ENCODE measurements at places on chromosomes 7 and 10.
A peak's percentile ranks its signal among the peaks of the same experiment; 100 is the strongest.

DNA sequence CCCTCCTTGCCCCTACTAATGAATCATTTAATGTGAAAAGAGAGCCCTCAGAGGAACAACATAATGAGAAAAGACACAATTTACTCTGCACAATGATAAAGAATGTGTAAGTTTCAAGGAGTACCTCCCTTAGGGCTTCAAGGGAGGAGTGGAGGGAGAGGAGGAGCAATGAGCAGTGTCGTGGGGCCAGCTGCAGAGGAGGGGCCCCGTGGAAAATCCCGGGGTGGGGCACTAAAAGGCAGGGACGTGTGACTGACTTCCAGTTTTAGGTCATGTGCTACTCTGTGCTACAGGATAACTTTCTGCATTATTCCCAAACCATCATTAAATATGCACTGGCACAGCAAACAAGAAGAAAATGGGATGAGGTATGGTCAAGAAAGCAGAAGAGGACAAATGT is 108.1 kb downstream of the ANLN start:
- DNase-seq, result no peak

GRCh38 chr7:151456782-151457181 is 16.8 kb upstream of the CRYGN start:
- DNase-seq, result no peak

GRCh38 chr10:23171232-23171876 is 20.8 kb upstream of the PTF1A start:
- DNase-seq, result no peak

GRCh38 chr10:42938351-42938750 is 138.5 kb upstream of the RET start:
- DNase-seq, result no peak

- no peak for DNase-seq
Measured at GRCh38 chr10:19811540-19811939, 4.7 kb upstream of the PLXDC2 start.

DNA sequence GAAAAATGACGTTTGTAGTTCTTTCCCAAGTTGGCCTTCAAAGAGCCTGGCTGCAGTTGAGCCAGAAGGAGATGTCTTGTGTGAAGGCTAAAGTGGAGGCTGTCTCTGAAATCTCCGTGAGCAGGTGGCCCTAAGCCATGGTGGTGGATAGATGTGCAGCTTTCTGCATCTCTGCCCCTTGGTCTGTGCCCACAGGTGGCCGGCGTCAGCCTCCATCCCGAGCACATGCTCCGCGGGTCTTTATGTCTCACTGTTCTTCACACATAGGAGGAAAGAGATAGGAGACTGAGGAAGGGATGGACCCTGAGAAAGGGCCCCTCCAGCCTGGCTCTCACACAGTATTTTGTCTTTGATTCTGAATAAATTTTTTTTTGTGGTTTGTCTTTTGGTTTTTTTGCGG is 30.3 kb upstream of the SLC26A4 start:
- no peak for DNase-seq

GRCh38 chr7:50145226-50145625 is 52.2 kb upstream of the ZPBP start:
- DNase-seq, result no peak

- no peak for DNase-seq
Measured at GRCh38 chr7:26441002-26441521, 149.4 kb downstream of the SNX10 start.

GRCh38 chr7:137266764-137267163 is 76.8 kb downstream of the PTN start:
- no peak for DNase-seq

DNA sequence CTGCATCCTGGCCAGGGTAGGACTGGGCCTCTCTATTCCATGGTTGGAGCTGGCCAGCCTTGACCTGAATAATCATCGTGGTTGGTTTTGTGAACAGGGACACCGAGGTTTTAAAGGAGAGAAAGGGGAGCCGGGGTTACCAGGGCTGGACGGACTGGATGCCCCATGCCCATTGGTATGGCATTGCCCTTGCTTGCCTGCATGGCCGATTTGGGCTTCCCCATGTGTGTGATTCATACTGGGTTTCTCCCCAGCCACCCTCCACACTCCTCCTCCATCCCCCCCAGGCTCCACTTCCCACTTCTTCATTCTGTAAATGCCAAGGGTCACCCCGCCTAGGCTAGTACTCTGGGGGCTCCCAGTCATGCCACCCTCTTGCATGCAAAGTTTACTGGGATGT is 98.8 kb upstream of the MACROH2A2 start:
- no peak for DNase-seq

DNA sequence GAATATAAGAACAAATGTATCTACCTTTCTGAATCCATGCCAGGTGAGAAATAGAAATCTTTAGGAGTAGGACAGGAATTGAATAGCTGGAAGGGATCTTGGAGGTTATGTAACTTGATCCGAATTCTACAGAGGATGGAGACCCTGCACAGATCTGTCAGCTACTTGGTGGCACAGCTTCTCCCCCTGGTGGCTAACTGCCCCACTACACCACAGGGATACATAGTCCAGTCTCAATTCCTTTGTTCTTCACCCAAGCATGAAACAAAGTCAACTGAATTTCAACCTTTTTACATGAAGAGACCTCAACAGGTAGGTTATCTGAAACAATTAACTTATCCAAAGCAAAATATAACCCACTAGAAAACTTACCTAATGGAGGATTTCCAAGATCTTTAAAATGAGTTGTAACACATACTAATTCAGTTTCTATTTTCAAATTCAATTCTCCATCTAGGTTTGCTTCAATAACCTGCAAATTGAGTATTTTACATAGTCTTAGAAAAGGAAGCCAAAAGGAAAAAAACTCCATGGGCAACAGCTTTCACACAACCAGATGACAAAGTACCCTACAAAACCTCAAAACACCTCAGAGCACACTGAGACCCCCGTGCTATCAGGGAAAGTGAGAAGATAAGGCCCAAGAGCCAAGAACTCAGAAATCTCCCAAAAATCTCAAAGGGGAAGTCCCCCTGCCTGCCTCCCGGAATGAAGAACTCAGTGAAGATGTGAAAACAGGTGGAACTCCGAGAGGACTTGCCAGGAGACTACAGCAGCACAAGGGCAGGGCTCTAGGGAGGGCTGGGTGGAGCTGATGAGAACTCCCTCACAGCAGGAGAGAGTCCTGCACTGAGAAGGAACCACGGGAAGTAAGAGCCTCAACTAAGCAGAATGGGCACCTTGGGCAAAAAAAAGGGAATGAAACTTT is 10.3 kb downstream of the HUS1 start:
- peak; percentile 74 for DNase-seq

DNA sequence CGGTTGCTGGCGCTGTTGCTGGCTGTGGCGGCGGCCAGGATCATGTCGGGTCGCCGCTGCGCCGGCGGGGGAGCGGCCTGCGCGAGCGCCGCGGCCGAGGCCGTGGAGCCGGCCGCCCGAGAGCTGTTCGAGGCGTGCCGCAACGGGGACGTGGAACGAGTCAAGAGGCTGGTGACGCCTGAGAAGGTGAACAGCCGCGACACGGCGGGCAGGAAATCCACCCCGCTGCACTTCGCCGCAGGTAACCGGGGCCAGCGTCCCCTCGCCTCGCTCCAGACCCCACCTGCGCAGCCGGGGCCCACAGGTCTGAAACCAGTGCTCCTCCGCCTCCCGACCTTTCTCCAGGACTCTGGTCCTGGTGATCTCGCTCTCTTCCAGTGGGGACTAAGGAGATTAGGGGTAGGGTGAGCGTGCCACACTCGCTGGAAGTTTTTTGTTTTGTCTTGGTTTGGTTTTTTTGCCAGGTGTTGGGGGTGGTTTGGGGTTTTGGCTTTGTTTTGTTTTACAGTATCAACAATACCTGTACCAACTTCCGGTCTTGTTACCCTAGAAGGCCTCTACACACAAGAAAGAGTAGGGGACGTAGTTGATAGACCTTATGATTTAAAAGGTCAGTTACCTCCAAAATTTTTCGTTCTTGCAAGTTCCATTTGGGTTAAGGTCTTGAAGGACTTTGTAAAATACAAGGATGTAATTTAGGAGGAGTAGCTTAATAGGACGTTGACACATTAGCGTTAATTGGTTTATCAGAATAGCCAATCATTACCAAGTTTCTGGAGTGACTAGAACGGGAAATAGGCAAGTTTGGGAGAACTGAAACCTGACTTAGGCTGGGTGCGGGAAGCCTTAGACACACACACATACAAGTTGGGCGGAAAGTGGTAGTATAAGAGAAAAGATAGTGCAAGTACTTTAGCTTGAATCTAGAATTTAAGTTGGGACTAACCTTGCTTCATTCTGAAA is 704 bp downstream of the TNKS2 start:
- DNase-seq, result peak; percentile 57

- DNase-seq, result no peak
Measured at GRCh38 chr10:34235164-34235832, 579.8 kb downstream of the PARD3 start.

- DNase-seq, result no peak
Measured at GRCh38 chr7:111919631-111920179, 286.5 kb downstream of the DOCK4 start.

- peak; percentile 28 for DNase-seq
Measured at GRCh38 chr10:73894245-73894971, 16.5 kb upstream of the PLAU start.

DNA sequence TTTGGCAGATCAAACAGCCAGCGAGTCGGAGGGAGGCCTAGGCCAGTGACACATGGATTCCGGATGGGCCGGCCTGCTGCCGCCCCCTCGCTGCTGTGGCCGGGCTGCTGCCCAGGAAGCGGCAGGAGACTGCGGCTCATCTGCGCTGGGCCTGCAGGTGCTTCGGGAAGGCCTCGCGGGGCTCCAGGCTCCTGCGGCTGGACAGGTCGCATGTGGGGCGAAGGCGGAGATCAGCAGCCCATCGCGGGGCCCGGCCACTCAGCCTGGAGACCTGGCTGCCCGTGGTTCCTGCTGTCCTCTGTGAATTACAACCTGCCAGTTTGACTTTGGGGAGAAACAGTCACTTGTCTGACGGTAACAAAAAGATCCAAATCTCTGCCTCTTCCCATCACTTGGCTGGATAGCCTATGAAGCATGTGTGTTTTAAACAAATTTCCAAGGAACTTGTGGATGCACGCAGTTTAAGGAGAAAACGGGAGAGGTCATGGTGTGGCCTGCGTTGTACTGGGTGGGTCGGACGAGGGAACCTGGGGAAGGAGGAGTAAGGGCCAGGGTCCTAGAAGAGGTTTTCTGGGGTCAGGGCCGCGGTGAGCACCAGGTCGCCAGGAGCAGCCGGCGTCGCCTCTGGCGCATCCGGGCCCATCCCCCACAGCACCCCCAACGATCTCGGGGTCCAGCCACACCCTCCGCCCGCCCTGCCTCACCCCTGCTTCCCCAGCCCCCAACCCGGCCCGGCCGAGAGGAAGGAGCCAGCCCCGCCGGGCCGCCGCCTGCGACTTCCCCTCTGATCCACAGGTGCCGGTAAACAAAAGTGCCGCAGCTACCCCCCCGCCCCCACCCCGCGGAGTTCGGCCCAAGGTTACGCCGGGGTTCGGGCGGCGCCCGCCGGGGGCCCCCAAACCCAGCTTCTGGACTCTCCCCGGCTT is 1.6 kb downstream of the SPOCK2 start:
- DNase-seq, result peak; percentile 66

DNA sequence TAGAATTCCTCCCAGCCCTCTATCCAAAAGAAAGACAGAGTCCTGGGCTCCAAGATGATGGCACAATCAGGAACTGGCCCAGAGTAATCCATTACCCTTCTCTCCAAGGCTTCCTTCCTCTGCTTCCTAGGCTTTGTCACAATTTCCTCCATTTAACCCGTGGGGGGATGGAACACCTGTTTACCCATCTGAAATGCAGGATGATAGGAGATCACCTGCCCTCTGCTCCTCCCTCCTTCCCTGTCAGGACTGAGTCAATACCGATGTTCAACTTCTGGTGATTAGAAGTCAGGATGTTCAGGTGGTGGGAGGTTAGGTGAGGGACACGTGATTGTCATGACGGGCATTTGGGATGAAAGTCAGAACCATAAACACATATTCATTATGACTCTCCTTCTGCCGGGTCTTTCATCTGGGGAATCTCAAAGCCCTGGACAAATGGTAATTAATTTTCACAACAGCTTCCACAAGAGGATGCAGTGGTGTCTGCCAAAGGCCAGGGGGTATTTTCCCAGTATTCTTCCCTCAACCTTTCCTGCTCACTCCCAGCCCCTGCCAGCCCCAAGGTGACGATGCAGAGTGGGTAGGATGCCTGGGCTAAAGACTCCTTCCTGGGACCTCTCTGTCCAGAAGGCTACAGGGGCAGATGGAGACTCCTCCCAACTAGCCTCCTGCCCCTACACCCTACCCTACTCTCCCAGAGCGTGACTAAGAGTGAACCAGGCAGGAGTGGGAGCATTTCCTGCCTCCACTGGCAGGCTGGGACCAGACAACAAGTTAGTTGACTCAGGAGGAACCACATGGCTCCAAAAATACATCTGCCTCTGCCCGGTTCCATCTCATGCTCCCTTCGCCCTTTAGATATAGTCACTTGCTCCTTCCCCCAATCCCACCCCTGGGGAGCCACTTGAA is 27.9 kb downstream of the DUSP5 start:
- no peak for DNase-seq

DNA sequence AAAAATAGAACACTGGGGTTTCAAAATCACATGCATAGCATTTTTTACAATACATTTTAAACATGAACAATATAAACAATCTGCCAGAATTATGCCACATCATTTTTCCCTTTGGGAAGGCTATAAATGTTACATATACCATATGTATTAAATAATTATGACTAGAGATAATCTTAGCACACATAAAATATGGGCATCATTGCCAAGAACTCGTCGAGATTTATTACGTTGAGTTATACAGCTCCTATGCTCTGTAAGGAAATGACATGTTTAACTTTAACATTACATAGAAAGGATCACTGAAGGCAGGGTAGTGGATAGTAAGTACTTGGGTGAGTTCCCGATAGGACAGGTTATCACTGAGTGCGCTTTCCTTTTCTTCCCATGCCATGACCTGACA is 267.8 kb downstream of the PARD3 start:
- DNase-seq, result no peak

GRCh38 chr10:43076311-43076875 is 476 bp upstream of the RET start:
- DNase-seq, result no peak

- peak; percentile 93 for DNase-seq
Measured at GRCh38 chr7:103074519-103075336, at the start of the genes ARMC10 and FBXL13. Gene ARMC10 (plus strand): TSS chr7:103075140. CDS start chr7:103075273, 133 bp downstream. Gene FBXL13 (minus strand): TSS chr7:103074796.

- DNase-seq, result no peak
Measured at GRCh38 chr7:2190531-2190930, 42.2 kb downstream of the MAD1L1 start.

DNA sequence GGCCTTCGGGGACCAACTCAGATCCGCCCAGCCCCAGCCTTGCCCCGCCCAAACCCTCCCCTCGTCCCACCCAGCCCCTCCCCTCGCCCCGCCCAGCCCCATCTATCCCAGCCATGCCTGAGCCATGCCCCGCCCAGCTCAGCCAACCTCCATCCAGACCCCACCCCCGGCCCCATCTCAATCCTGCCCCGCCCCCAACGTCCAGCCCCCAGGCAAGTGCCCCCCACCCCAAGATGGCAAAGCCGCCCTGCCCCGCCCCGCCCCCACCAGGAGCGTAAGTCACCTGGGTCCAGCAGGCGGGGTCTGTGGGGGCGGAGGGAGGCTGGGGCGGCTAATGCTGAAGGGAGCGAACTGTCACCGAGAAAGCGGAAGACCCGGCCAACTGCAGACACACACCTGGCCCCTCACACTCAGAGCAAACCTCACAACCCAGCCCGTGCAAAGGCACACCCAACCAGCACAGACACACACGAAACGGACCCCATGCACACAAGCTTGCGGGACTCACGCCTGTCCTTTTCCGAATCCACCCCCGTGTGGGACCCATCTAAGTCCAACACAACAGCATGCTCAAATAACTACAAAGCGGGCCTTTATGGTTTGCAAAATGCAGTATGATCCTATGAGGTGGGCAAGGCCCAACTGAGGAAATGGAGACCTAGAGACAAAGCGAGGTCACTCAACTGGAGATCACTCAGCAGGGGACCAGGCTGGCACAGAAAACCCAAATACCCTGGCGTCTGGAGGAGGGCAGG is 11.5 kb upstream of the OGA start:
- peak; percentile 74 for DNase-seq

All from activated CD4-positive, alpha-beta T cell treated with anti-CD3 and anti-CD28 coated beads for 48 hours (primary cell).